Activated CD8-positive, alpha-beta memory T cell treated with anti-CD3 and anti-CD28 coated beads, Interleukin-2, amount 10 ng/mL, durations not matched to agents 7 days and 5 days (primary cell): ENCODE measurements at places on chromosomes 5 and 9. TPM values are rescaled to one million over a fixed set of nuclear protein-coding genes. Genes with fewer than 3 reads are reported as not detected.

Gene MARVELD2
- total RNA-seq: 0.18 TPM

DNA sequence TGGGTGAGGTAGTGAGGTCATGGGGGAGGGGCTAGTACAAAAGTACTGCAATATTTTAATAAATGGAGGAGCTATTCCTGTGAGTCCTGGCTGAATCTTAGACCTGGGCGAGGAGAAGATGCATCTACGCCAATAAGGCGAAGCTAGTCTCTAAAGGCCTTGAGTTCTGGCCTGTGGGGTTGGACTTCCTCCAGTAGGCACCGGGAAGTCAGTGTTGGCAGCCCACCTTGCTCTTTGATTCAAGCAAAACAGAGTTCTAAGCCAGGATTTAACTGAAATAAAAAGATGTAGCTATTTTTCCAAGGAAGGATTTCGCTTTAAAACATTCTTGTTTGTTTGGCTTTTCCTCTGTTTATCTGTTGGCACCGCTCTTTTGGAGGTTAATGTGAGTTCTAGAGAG lies 244.6 kb downstream of the KIF4B start:
- no peak for DNase-seq

DNA sequence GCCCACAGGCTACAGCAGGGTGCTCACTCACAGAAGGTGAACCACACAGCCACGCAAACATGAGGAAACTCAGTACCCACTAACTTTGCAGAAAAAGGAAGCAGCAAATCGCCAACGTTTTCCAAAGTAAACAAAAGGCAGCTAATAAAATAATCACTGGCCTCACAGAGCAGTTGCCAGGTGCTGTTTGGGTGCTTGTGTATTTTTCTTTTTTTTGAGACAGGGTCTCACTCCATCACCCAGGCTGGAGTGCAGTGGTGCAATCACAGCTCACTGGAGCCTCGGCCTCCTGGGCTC lies 3.8 kb downstream of the SNAPC4 start:
- DNase-seq: no peak

- no peak for DNase-seq
These were observed 9.7 kb upstream of the MEF2C start for GRCh38 chr5:88892669-88893068.

GRCh38 chr5:83104021-83104420 lies 26.7 kb downstream of the XRCC4 start:
- DNase-seq: no peak

GRCh38 chr9:24832307-24832706 lies 286.6 kb upstream of the IZUMO3 start:
- no peak for DNase-seq

DNA sequence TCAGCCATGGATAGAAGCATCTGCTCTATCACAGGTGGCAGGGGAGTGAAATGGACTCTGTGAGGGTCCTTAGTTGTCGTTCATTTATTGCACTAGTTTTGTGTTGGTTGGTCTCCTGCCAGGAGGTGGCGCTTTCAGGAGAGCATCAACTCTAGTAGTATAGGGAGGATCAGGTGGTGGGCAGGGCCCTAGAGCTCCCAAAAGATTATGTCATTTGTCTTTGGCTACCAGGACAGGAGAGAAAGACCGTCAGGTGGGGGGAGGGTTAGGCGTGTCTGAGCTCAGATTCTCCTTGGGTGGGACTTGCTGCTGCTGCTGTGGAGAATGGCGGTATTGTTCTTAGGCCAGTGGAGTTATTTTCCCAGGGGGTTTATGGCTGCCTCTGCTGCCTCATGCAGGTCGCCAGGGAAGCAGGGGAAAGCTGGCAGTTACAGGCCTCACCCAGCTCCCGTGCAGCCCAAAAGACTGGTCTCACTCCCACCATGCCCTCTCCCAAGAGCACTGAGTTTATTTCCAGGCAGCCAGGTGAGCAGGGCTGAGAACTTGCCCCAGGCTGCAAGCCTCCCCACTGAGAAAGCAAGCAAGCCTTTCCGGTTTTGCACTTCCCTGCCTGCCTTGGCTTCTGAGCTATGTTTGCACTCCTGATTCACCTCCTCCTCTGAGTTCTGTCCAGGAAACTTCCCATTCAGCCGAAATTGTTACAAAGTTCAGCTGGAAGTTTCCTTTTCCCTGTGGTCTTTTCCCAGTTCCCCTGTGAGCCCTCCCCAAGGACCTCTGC lies 317.3 kb downstream of the TAF11L14 start:
- DNase-seq: no peak

Gene ANKRD31
- 0.26 TPM for total RNA-seq

- DNase-seq: no peak
These were observed 1.3 kb downstream of the EIF4EBP3 start for GRCh38 chr5:140548791-140549190.

DNA sequence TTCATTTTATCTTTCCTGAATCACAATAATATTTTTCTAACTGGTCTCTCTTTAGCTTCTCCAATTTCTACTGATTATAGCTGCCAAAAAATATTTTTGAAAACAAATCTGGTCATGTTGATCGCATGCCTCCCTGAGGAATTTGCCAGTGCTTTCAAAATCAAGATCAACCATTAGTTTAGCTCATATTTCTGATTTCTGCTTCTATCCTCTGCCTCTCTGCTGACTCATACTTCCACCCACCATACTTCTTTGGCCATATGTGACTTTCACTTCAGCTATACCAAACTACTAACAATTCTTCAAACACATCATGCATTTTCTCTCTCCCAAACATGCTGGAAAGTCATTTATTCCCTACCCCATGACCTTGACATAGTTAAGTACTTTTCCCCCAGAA lies 636.5 kb downstream of the TLE1 start:
- no peak for DNase-seq

Gene TMEM215
- total RNA-seq: not detected

Gene GPRIN1
- 3.4 TPM for total RNA-seq
